ENCODE measurements at places on chromosomes 11 and 22.

- DNase-seq = no peak
Measured at GRCh38 chr11:103940551-103940950, 95.9 kb upstream of the DDI1 start.

GRCh38 chr11:126109941-126110731, 47.5 kb upstream of the CDON start:
- no peak for DNase-seq

DNA sequence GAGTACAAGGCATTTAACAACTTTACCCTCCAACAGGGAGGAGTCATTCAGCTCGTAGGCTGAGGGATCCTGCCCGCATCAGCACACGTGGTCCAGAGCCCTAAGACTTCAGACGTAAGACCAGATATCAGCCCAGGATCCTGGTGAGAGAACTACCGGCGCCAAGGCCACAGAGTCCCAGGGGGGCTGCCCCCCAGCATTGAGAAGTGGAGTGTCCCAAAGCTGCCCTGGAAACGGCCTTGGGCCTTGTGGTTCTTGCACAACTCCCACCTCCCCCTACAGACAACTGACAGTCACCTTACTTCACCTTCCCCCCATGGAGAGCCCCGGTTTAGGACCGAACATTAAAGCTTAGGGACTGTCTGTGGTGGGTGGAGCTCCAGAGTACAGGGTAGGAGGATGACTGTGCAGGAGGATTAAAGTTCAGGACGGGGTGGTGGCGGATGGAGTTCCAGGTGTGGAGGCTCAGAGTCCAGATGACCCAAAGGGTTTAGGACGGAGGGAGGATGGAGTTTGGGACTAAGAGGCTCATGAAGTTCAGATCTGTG, 1.0 kb downstream of the C11orf91 start:
- no peak for DNase-seq

DNA sequence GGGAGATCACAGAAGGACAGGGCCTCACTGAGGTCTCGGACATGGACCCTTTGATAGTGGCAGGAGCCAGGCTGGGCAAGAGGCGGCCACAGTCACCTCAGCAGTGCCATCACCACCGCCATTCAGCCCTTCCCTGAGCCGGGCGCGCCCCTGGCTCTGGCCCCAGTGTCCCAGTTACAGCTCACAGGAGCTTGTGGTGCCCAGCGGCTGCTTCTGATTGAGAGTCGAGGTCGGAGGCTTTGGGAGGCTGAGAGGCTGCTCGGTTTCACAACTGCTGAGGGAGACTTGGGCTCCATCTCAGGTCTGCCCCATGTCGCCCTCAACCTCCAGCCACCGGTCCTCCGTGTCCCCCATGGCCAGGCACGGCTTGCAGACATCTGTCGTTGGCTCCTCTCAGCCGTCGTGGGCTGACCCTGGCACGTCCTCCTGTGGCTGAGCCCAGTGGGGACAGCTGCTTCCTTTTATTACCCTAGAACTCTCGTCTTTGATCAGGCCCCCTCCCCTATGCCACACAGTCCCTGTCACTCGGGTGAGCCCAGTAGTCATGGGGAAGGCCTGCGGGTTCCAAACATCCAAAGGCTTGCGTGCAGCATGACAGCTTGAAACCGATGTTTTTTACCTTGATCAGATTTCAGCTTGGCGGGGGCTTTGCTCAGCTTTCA, 28.4 kb upstream of the PPP6R3 start:
- DNase-seq = no peak

DNA sequence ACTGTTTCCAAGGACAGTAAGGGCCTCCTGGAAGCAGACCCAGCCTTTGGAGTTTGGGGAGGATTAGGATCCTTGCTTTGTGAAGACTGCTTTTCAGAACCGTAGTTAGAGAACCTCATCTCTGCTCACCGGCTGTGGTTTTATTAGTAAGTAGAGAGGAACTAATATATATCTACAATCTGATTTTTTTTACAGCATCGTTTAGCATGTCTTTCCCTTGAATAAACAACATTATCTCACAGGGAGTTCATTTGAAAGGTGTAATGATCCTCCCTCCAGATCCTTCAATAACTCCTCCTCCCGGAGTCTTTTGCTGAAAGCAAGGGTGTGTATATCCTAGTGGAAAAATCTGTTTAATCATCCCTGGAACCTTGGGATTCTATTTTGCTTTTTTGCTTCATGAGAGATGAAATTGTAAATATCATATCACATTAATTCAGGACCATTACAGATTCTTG, 132.7 kb downstream of the DBX1 start:
- no peak for DNase-seq

DNA sequence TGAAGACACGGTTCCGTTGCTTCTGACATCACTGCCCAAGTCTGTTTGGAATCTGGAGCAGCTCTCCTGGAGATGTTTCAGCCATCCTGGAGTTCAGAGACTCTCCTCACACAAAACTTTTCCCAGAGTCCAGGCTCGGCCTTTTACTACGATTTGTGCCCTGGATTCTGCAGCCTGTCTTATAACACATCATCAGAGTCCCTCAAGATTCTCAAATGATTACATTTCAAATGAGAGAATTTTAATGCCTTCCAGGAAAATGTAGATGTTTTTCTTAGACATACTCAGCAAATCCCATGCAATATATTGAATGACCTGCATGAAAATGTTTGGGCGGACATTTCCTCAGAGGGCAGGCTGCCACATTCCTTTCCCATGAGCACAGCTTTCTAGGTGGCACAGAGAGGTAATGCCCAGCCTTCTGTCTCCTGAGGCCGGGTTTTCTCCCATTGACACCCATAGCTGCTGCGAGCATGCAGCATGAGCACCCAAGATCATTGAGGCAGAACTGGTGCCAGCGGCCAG, 129.1 kb downstream of the SNX19 start:
- no peak for DNase-seq
